ENCODE measurements at places on chromosomes 1 and 21.
A peak's percentile ranks its signal among the peaks of the same experiment; 100 is the strongest.

DNA sequence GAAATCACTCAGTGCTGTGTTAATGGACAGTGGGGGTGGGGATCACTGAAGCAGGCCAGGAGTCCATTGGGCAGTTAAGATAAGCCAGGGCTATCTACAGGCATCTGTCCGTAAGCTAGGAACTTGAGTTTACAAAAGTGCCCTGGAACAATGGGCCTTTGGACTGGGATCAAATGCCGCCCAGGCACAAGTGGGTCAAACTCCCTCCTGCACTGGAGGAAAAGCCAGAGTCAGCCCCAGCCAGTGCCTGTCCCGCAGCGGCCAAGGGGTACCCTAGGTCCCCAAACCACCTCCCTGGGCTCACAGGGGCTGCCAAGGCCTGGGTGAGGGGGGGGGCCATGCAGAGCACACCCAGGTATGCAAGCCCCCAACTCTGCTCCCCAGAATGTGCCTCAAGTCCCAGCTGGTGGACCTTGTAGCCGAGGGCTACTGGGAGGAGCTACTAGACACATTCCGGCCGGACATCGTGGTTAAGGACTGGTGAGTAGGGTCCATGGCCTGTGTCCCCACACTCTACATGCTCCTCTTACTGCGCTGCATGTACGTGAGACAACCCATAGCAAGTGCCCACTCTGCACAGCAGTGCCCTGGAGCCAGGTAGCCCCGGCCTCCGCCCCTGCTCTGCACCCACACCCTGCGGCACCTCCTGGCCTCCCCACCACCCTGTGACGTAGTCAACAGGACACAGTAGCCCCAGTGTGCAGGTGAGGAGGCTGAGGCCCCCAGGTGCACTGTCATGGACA lies 7.7 kb downstream of the FBXO6 start:
- DNase-seq: no peak

DNA sequence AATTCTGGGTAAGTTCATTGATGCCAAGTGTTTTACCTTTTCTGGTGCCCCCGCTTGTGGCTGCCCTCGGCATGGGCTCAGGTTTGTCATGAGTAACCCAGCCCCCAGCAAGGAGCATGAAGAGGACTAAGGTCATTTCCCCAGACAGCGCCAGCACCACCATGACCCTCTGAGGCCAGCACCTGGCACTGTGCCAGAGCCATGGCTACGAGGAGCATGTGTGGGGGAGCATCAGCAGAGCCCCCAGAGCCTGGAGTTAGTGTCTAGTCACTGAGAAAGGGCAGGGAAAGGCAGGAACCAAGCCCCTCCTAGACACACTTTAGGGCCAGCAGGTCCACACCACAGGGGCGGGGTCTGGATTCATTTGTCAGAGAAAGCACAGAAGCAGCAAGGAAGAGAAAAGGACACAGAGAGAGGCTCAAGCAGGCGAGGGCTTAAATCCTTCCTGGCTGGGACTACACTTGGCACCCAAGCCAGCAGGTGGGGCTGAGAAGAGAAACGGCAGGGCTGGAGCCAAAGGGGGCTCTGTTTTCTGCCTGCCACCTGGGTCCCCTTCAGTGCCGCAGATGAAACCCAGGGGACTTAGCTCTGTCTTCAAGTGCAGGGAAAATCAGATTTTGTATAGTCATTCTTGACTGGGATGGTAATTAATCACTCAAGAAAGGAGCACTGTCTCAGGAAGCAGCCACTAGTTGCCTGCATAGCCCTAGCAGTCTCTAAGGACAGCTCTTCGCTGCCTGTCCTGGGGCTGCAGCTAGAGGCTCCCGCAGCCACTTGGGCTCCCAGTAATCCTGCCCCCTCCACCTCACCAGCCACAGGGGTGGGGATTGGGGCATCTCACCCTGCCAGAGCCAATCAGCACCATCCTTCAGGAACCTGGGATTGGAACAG lies 79.6 kb upstream of the ZC3H12A start:
- no peak for DNase-seq

DNA sequence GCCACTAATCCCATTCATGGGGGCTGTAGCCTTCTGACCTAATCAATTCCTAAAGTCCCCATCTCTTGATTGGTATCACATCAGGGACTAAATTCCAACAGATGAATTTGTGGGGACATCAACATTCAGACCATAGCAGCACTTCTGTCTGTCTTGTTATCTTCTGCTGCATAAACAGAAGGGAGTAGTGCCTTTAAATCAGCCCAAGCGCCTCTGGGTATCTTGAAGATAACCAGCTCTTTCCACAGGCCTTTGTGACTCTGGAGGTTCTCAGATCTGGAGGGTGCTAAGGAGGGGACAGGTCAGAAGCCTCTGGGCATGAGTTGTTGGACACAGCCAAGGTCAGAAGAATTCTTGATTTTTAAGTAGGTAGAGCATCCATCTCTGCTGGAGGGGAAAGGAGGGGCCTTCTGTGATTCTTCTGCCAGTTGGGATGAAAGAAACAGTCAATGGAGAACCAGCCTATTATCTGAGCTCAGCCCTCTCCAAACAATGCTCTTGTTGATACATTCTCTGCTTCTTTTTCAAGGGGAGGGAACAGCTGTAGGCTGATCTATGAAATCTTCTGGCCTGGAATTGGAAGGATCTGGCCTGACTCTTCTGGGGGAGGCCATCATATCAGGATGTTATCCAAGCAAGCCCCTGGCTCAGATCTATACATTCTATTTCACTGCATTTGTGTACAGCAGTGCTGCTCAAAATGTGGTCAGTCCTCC lies 31.3 kb upstream of the LRIG2 start:
- DNase-seq: no peak

DNA sequence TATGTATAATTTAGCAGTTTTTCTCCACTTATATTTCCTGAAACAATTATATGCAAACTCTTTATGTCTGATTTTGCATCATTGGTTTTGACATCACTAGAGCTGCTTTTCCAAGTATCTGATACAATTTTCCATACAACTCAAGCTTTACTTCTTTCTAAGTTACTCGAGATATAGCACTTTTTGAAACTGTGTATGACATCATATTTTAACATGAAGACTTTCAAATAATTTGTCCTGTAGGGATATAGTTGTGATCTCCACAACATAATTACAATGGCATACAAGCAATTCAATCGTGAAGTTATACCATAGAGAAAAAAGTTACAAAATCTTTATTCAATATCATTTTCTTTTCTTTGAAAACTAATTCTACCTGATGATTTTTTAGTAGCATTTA lies 173.0 kb downstream of the LEPR start:
- DNase-seq: no peak

GRCh38 chr1:117534995-117535467 lies 70.8 kb upstream of the TENT5C start:
- peak; percentile 2 for DNase-seq

DNA sequence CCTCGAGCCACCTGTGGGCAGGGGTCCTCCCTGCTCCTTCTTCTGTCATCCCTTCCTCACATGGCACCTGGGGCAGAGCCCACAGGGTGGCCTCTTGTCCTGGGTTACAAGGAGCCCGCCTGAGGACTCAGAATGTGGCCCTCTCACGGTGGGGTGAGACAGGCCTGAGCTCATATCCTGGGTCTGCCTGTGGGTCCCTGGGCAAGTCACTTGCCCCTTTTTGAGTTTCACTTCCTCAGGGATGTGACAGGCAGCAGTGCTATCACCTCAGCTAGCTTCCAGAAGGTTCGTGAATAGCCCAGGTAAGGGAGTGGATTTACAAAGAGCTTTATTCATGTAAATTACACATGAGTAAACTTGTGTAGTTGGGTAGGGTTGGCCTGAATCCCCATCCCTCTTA lies 33.5 kb downstream of the HTR6 start:
- no peak for DNase-seq

GRCh38 chr1:38059635-38060250 lies 13.2 kb upstream of the POU3F1 start:
- no peak for DNase-seq

GRCh38 chr1:207902566-207902965 lies 8.4 kb downstream of the CD34 start:
- DNase-seq: no peak

GRCh38 chr1:224656392-224656791 lies 40.3 kb downstream of the CNIH3 start:
- DNase-seq: no peak

GRCh38 chr1:23525558-23526250 lies 5.3 kb downstream of the E2F2 start:
- no peak for DNase-seq

DNA sequence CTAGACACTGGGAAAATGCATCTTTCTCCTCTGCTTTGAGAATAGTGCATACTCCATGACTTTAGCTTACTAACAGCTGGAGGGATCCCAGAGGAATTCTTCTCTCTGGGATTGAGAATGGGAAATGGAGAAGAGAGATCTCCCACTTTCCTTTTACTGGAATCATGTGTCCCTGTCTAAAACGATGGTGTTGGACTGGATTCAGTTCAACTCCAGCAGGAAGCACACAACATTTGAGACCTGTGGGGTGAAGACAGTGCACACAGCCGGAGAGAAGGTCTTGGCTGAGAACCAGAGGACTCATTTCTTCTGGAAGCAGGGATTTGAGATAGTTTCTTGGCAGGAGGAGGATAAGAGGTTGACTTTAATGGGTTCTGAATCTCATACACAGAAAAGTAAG lies 58.7 kb downstream of the TRABD2B start:
- no peak for DNase-seq

DNA sequence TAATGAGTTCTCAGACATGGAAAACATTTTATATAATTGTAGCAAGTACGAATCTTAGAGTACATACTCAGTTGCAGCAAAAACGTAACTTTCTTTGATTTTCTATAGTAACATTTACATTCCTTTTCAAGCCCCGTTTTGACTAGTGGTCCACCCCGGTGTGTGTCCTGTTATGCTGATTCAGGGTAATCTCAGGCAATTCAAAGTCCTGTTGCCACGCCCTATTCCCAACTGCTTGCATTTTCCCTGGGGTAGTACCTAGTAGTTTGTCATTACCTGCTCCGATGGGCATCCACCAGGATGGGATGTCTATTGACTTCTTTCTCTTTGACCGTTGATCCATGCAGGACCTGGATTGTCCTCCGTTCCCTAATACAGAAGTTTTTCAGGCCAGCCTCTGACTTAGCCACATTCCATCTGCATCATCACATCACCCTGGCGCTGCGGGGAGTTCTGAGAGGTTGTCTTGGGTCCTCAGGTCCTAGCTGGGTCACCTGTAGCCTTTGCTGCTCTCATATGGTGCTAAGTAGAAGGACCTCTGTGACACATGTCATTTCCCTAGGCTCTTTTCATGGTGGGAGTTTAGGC lies 15.0 kb upstream of the FCAMR start:
- DNase-seq: no peak

- DNase-seq: no peak
Observed at GRCh38 chr1:73813716-73814115, 384.3 kb downstream of the LRRIQ3 start.

Data from T47D (cell line).